ENCODE measurements at places on chromosomes 2 and 18.

GRCh38 chr2:235904585-235904931, 263.6 kb downstream of the GBX2 start:
- no peak for DNase-seq

- DNase-seq, result no peak
Measured at GRCh38 chr2:181658444-181658843, 1.5 kb upstream of the CERKL start.

DNA sequence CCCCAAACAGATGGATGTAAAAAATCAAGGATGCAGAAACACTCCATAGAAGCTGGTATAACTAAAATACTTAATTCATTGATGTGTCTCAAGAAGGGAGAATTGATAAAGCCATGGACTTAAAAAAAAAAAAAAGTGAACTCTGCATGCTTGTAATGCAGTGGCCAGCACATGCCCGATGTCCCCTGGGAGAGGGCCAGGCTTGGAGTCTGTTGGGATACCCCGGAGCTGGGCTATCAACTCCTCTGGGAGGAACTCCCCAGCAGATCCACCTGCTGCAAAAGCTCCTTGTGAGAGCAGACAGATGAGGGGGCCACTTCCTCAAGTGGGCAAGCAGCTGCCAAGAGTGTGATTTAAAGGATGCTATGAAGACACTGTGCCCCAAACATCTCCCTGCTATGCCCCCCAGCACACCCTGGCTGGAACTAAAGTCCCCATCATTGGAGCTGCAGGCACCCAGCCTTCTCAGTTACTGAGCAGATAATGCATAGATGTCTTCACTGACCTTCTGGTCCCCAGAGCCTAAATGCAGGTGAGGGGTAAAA, 311.5 kb upstream of the ID2 start:
- no peak for DNase-seq

- no peak for DNase-seq
Measured at GRCh38 chr2:50707196-50707595, 324.7 kb downstream of the NRXN1 start.

DNA sequence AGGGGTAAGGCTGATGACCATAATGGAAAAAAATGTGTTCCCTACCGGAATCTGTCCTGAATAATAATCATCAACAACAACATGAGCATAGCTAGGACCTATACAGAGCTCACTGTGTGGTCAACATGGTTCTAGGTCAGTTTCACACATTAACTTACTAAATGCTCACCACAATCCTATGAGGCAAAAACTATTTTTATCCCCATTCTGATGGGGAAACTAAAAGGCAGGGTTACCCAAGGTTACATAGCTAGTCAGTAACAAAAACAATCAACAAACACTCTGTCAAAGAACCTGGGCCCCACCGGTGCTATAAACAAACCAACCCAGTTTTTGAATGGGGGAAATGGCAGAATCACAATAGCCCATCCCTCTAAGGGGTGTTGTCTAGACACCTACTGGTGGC, 40.1 kb downstream of the AOX1 start:
- no peak for DNase-seq

- no peak for DNase-seq
Measured at GRCh38 chr2:240799033-240799820, 20.8 kb downstream of the KIF1A start.

DNA sequence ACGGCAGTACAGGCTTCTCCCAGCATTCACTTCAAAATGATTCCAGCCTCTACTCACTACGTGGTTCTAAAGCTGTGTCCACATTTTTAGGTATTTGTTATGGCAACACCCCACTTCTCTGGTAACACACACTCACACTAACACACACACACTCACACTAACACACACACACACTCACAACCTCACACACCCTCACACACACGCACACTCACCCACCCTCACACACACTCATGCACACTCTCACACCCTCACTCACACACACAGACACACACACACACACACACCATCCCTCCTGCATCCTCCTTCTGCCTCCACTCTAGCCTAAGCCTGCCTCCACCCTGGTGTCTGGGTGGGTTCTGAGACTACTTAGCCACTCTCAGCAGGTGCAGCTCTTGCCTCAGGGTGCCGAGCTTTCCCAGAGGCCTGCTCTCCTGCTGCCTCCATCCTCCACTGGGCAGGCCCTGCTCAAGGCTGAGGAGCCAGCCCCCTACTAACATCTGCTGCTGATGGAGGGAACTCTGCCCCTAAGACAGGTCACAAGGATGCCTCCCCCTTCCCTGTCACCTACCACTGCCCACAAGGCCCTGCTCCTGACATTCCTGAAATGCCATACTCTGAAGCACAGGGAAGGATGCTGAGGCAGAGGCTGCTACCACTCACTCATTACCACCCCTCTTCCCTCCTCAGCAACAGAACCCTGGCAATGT, 63.9 kb downstream of the NCAPH start:
- no peak for DNase-seq

- DNase-seq, result no peak
Measured at GRCh38 chr18:49656073-49656692, 94.3 kb downstream of the LIPG start.

DNA sequence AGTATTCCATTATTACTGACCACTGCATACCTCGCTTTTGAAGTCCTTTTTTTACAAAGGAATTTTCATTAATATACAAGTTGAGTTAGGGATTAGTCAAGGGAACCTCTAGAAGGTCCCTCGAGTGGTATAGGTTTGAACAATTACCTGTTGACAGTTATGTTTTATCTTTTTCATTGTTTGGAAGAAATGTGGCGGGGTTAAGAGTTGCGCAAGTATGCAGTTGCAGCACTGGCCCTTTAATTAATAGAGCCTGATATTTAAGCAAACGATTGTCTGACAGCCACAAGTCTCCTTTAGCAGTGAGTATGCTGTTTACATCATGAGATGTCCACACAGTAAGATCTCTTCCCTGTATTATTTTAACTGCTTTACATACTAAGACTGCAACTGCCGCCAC, 24.3 kb downstream of the KYNU start:
- no peak for DNase-seq

DNA sequence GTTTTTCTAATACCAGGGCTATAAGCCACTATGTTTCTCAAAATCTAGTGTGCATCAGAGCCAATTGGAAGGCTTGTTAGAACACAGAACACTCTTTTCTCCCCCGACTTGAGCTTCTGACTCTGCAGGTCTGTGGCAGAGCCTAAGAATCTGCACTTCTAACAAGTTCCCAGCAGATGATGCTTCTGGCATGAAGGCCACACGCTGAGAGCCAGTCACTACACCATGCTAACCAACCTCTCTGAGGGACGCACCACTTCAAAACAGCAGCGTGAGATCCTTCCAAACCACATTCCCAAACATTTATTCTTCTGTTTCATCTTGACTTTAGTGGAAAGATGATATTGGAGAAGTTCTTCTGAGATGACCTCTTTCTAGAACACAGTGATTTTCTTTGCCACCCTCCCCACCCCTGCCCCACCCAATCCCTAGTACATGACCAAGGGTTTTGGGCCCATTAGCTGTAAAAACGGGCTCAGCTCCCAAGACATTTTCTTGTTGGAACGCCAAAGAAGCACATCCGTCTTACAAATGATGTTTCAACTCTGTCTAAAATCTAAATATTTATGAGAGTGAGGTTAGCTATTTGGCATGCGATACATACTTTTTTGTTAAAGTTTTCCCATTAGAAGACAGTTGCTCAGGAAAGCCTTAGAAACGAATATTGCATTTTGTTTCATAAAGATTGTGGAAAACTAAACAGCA, 391.9 kb downstream of the TMEM182 start:
- DNase-seq, result no peak

DNA sequence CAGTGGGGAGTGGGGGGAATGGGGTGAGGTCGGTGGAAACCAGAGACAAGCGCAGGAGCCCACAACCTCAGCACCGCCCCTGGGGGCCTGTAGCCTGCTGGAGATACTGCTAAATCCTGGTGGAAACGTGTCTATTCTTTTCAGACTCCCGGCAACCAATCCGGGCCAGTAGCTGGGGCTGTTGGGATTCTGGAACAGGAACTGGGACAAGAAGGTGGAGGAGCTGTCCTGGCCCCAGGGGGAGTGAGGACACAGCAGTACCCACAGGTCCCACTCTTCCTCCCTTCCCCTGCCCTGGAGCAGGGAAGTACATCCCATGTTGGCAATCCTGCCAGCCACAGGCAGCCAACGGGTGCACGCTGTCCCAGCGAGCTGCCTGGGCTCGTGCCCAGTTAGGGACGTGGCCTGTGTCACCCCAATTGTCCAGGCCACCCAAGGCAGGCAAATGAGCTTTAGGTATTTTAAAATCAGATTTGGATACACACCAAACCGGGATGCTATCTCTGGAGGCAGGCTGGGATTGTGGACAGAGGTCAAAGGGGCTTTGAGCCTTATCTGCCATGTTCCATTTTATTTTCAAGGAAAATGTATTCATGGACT, 51.8 kb downstream of the HS1BP3 start:
- DNase-seq, result no peak

DNA sequence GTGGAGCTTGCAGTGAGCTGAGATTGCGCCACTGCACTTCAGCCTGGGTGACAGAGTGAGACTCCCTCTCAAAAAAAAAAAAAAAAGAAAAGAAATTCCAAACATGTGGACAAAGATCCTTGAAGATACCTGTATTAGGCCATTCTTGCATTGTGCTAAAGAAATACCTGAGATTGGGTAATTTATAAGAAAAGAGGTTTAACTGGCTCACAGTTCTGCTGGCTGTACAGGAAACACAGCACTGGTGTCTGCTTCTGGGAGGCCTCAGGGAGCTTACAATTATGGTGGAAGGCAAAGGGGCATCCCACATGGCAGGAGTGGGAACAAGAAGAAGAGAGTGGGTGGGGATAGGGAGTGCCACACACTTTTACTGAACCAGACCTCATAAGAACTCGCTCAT, 140.1 kb downstream of the SS18 start:
- no peak for DNase-seq

Measured in type B pancreatic cell (in vitro differentiated cells).